ENCODE measurements at places on chromosomes 4 and X. TPM values are rescaled to one million over a fixed set of nuclear protein-coding genes. Genes with fewer than 3 reads are reported as not detected.

The GPR34 gene
- polyA plus RNA-seq = 5.6 TPM

GRCh38 chrX:13028871-13029636 lies 15.4 kb downstream of the FAM9C start:
- no peak for DNase-seq

The GLRA2 gene
- 0.23 TPM for polyA plus RNA-seq

- no peak for DNase-seq
Measured at GRCh38 chr4:70713453-70714078, 8.2 kb upstream of the RUFY3 start.

DNA sequence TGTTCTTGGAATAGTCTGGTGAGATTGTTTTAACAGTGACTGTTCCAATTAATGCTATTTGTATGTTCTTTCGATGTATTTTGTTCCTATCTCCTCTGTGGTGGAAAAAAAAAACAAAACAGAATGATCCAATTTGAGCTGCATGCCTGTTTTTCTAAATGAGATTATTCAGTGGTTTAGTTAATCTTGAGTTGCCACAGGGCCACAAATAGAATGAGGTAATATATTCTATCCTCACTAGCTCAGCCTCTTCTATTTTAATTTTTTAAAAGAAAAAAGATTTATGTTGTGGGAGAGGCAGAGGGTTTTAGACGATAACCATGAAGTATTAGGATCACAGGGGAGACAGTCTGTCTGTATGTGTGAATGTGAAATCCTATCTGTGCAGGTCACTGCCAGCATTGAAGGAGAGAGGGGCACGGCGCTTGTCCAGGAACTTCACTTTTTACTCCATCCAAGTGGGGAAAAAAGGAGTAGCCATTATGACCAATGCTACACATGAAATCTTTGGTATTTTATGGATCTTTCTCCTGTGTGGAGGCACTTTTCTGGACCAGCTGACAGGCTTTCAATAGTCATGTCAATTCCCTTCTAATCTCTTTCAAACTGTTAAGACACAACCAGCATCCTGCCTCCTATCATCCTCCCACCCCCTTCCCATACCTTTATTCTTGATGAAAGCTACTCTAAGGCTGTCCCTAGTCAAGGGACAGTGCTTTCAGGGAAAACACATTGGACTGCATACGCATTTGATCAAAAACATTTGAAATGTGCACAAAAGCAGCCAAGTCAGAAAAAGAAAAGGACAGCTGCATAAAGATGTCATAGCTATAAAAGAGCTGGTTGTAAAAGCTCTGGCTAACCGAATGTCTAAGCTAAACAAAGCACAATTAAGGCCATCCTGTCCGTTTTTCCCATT lies 1063.8 kb upstream of the INTU start:
- no peak for DNase-seq
